ENCODE measurements at places on chromosomes 2 and 18.

DNA sequence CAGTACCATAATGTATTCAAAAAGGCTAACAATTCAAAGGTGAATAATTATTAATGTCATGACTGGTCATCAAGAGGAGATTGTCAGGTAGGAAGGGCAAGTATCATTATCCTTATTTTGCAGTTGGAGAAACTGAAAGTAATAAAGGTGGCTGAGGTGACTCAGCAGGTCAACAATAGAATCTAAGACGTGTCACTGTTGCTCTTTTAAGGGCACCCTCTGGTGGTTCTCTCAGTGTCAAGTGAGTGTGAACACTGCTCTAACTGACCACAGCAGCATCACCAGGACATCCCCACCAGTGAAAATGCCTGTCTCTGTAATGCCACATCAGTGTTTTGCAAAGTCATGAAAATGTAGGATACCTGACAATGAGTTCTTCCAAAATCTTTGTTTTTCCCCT, 69.7 kb downstream of the DCC start:
- DNase-seq = no peak

GRCh38 chr2:70070542-70071268, 16.6 kb upstream of the PCBP1 start:
- peak; percentile 96 for DNase-seq

DNA sequence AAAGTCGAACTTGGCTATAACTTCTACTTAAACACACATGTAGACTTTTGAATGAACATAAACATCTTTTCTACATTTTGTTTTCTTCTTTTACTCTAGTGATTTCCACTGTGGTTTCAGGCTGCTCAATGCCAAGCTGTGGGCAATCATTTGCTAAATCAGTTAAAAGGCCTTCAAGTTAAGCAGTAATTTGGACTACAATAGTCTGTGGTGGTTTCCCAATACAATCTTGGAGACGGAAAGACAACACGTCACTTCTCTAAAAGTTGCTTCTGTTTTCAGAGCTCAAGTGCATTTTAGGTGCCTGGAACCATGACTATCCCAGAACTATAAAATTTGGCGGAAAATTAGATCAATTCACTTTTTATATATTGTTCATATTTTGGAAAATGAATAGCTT, 69.4 kb downstream of the TXNL1 start:
- no peak for DNase-seq

GRCh38 chr2:236775511-236775910, 205.9 kb downstream of the ACKR3 start:
- no peak for DNase-seq

DNA sequence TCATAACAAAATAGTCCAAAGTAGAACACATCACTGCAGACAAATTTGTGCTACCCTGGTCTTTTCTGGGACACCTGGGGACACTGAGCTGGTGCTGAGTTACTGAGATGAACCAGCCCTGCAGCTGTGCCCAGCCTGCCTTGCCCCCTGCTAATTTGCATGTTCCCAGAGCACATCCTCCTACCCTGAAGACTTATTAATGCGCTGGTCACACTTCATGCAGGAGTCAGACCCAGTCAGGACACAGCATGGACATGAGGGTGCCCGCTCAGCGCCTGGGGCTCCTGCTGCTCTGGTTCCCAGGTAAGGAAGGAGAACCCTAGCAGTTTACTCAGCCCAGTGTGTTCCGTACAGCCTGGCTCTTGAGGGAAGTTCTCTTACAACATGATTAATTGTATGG, 1518.3 kb downstream of the RPIA start:
- no peak for DNase-seq

GRCh38 chr2:42614838-42615237, 46.4 kb downstream of the MTA3 start:
- DNase-seq = peak; percentile 24

GRCh38 chr18:33014060-33014796, 241.4 kb upstream of the KLHL14 start:
- DNase-seq = peak; percentile 79

- DNase-seq = no peak
These were observed 687.8 kb upstream of the DDX18 start for GRCh38 chr2:117126656-117127055.

GRCh38 chr2:98846041-98846440, 90.0 kb downstream of the CRACDL start:
- no peak for DNase-seq

DNA sequence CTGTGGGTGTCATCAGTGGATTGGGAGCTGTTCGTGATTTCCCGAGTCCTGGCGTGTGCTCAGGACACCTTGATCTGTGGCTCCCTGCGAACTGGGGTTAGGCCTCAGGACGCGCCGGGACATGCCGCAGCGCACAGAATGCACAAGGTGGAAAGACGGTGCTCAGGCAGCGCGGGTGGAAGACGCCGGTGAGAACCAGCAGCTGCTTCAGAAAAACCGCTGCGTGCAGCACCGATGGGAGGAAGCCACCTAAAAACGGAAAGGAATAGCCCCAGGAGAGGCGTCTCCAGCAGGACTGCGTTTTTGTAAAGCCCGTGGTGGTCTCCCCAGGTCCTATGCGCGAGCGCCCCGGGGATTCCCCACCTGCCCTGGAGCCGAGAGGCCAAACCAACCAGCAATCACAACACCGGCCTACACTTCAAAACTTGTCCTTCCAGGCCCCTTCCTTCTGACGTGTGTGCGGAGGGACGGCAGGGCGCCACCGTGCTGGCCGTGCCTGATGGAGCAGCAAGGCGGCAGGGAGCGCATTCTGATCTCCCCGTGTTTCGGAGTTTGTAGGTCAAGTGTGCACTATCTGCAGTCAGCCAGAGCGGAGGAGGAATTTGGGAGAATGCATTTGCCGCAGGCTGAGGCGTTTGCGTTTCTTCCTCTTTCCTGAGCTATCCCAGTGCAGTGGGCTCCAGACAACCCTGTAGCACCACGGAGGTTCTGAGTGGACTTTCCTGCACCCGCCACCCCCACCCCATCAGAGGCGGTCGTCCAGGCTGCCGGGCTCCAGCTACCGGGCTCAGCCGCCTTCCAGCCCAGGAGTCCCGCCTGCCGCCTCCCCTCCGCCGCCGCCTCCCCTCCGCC, 32.2 kb downstream of the RTP5 start:
- DNase-seq = peak; percentile 36

DNA sequence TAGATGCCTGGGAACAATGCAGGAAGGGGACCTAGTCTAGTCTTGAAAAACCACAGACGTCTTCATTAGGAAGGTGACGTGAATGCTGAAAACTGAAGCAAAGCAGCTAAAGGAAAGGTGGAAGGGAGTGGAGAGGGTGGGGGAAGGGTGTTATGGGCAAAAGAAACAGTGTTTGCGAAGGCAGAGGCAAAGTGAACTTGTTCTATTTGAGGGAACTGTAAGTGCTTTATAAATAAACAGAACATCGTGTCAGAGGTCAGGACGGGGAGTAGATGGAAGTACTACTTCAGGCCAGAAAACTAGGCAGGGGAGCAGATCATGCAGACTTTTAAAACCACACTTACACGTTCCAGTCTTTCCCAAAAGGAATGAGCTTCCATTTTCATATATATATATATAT, 57.8 kb downstream of the FASTKD2 start:
- DNase-seq = no peak

- no peak for DNase-seq
These were observed 162.8 kb downstream of the SMAD2 start for GRCh38 chr18:47767699-47768098.

- no peak for DNase-seq
These were observed 34.8 kb downstream of the TNS1 start for GRCh38 chr2:217968023-217968422.

GRCh38 chr2:63977904-63978303, 41.3 kb downstream of the VPS54 start:
- DNase-seq = no peak

DNA sequence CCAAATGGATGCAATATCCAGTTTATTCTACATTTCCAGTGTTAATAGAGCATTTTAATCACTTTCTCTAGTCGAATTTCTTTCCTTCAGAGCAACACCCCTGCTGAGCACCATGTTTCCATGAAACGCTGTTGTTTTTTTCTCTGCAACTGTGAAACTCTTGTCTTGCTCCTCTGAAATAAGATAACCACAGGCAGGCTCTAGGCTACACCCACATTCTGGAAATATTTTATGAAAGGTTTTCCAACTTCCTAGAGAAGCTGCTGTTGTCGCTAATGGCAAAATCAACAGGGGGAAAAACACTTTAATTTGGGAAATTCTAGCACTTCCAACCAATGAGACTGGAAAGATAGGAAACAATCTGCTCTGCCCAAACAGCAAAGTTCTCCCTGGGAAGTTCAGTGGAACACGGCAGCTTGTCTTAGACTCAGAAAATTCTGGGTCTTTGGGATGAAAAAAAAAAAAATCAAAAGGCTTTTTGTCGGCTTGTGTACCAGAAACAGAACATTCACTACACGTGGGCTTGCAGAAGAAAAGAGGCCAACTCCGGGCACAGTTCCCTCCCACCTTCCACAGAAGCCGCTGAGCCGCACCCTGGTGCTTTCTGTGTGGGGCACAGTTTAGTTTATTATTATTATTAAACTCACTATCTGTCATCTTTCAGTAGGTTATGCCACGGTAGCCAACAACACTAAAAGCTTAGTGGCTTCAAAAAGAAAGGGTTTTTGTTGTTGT, 98.7 kb downstream of the MMADHC start:
- DNase-seq = no peak

- no peak for DNase-seq
These were observed 21.7 kb downstream of the COX7A2L start for GRCh38 chr2:42339191-42339912.

DNA sequence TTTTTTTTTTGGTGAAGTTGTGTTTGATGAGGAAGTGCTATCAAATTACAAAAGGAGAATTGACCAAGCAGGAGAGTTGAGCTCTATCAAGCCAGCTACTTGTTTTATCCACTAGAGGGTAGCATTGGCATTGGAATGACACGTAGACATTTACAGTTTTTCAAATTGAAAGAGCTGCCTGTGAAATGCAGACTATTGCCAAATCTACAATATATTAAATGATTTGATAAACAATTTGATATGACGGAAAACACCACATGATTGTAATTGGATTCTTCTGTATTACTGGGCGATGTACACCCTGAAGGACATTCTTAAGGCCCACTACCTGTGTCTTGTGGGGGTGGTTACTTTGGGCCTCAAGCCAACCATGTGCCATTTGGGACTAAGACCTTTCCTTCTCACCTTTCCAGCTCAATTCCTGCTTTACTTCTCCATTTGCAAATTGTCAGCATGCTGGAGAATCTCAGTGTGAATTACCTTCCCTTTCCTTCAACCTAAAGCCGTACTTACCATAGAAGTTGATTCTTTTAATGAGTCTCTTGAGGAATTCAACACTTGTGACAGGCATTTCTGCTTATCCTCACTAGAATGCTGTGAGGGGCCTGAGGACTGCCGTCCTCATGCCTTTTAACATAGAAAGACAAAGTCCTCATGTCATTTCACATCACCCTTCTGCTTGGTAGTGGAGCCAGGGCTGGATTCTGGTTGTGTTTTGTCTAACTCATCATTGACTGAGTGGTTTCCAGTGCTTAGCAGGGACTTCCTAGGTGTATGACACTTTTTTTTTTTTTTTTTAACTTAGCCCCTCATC, 134.8 kb upstream of the THUMPD2 start:
- DNase-seq = peak; percentile 74

DNA sequence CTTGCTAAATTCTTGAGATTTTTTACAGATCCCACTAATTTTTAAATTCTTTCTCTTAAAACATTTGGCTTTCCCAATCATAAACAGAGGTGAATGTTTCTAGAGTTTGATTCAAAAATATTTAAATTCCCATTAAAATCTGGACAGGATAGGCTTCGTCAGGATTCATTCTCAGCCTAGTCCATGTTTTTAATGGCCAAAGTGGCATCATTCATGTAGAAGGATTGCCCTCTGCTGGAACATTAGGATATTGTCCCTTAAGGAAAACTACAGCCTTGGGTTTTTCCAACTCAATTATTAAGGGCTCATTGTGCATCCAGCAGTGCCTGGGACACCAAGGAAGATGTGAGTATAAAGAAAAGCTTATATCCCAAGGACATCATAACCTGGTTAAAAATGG, 71.7 kb downstream of the TPGS2 start:
- DNase-seq = peak; percentile 72

GRCh38 chr2:205745661-205746419, 63.5 kb downstream of the NRP2 start:
- no peak for DNase-seq

DNA sequence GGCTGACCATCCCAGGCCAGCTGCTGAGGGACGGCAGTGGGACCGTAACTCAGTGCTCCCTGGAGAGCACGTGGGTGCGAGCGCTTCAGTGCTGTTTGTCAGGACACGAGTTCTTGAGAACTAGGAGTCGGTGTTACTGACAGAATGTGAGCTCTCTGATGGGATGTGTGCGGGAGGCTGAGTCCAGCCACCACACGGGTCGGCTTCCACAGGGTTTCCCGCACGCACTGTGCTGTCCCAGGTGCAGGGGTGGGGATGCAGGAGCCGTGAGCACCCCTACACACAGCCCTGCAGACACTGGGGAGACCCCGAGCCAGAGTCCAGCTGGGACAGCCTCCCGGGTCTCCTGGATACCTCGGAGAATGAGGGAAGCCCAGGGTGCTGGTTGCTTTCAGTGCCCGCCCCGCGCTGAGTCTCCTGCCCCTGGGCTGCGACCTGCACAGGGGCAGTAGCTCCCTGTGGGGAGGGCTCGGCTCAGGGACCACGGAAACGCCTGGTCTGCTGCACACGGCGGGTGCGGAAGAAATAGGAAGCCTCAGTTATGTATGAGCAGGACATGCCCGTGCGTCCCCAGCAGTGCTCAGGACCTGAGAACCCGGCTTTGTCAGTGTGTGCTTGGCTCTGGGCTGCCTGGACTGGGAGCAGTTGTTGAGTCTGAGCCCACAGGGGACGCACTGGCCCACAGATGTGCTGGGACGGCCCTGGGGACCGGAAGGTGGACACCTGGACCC, 71.2 kb downstream of the KCNG2 start:
- no peak for DNase-seq

DNA sequence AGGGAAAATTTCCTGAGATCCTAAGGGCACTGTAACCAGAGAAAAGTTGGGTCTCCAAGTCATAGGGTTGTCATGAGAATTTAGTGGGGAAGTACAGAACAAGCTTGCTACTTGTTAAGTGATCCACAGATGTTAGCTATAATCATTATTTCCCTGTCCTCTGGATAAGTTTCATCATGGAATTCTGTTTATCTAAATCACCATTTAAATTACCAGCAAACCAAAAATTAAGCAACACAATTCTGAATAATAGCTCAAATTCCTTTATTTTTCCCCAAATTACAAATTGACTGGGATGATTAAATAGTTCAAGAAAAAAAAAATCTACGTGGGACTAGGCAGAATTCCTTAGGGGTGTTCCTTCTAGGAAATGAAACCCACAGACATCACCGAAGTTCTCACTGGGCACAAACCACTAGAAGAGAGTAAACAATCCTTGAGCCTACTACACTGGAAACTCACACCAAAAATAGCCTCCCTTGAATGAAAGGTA, 159.5 kb downstream of the COL6A3 start:
- no peak for DNase-seq

GRCh38 chr18:33928231-33928630, 296.5 kb downstream of the NOL4 start:
- DNase-seq = no peak

Data from dermis blood vessel endothelial cell (primary cell).